ENCODE measurements at places on chromosomes 13 and 19. TPM values are rescaled to one million over a fixed set of nuclear protein-coding genes. Genes with fewer than 3 reads are reported as not detected.

- no peak for DNase-seq
These were observed 1221.1 kb downstream of the SLITRK1 start for GRCh38 chr13:82661126-82661525.

Gene ERVK3-1
- 131 TPM for total RNA-seq

Gene DACH1
- total RNA-seq, result 0.22 TPM

- DNase-seq, result no peak
These were observed 5.7 kb downstream of the CALM3 start for GRCh38 chr19:46606681-46607447.

DNA sequence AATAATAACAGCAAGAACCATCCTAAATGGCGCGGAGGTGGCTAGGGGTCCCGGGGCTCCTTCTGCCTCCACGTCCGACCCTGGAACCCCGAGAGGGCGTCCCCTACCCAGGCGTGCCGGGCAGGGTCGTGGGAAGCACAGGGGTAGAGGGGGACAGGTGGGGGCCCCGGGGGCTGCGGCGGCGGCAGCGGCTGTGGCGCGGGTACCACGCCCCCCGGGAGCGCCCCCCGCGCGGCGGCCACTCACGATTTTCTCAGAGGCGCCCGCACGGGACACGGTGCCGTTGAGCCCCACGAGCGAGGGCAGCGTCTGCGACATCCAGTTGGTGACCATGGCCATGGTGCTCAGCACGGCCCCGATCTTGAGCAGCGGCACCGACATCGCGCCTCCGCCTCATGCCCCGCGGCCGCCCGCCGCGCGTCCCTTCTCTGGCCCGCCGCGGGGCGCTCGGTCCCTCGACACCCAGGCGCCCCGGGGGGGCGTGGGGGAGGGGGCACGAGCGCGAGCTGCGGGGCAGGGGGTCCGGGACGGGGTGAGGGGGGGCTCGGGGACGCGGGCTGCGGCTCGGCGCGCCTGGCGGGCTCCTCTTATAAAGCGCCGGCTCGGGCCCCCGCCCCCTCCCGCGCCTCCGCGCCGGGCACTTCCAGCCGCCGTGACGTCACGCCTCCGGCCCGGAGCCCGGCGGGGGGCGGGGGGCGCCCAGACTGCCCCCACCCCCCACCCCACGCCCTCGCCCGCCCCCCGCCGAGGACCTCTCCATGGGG lies 22.9 kb downstream of the OLFM2 start:
- no peak for DNase-seq

DNA sequence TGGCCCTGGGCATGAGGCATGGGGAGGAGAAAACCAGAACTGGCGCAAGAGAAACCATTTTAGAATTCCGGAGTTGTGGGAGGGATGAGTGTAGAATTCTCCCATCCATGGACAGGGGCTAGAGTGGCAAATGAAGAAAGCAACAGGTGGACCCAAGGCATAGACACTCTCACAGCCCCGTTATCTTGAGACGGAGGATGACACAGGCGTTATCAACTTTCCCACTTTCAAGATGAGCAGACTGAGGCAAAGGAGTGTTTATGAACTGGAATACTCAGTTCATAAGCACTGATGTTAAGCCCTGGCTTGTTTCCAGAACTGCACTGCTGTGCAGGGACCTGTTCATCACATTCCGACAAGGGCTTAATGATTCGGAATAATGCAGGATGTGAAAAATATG lies 1.1 kb upstream of the GTF3A start:
- DNase-seq, result no peak

DNA sequence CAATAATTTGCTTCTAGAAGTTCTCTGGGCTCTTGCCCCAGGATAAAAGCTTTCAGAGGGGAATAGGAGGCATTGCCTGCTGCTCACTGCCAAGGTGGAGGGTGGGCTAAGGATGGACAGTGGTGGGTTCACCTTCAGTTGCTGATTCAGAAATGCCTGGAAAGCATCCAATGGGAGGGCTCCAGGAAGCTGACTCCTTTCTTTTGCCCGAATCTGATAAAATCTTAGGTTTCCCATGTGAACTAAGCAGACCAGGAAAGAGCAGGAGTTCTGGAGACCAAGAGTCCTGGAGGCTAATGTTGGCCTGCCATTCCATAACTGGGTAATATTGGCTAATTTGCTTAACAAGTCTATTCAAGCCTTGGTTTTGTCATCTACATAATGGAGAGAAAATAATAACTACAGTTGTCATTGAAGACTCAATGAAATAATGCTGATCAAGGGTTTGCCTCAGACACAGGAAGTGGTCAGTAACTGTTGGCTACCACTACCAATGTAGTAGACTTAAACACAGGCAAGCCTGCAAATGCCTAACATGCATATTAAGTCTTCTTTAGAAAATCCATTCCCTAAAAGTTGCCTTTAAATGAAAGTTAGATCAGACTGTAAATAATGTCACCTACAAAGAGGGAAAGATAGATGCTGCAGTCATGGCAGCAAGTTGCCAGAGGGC lies 528.4 kb upstream of the NBEA start:
- DNase-seq, result no peak

Gene EPSTI1
- 28.5 TPM for total RNA-seq

GRCh38 chr19:33797802-33798671 lies 1.4 kb downstream of the KCTD15 start:
- DNase-seq, result no peak

Gene ASPDH
- total RNA-seq, result not detected

DNA sequence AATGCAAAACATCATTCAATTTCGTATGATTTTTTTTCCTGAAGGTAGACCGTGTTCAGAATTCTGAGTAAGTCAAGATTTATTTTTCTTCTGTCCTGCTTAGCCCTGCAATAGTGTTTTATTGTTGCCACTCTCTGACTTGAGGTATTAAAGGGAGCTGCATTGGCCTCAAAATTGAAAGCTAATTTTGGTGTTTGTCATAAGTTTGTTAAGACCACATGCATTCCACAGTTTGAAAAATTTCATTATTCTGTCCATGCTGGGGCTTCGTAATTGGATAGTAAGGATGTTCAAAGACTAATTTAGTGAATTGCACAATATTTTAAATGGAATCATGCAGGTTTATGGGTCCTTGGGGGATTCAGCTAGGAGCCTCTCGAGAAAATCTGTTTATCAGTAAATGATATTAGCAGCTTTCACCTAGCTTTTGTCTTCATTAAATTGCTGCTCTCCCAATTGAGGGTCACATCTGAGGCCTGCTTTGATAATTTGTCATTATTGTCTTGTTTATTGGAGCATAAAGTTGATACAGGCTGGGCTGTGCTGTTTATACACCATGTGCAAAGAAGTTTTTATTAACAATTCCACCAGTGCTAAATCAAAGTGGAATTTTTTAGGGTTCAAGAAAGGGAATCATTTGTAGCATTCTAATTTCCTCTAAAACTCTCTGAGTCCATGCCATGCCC lies 339.8 kb upstream of the OBI1 start:
- DNase-seq, result no peak

DNA sequence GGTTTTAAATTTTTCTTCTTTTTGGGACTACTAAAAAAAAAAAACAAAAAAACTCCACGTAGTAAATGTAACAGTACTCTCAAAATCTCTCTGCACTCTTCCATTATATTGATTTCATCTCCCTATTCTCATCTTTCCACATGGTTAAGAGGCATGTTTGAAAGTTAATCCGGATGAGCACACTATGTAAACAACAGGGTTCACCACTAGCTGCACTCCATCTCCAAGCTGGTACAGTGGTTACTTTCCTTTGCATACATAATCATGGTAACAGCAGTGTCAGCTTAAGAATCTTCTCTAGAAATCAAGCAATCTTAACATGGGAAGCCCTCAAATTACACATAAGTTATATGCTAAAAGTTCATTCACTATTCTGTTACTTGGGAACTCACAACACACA lies 92.6 kb downstream of the MIPEP start:
- DNase-seq, result no peak

DNA sequence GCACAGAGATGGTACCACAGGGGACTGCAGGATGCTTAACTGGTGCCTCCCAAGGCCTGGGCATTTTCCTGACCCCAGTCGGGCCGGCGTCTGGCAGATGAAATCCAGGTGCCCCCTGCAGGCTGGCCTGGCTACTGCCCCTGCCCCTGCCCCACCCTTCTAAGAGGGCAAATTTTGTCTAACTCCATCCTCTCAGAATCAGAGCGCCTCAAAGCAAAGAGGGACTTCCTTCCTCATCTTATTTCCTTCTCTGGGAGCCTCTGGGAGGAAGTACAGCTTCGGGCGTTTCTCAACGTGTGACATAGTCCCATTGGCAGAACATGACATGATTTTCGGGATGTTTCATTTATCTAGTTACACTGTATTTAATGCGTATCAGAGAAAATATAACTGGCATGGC lies 2.7 kb downstream of the PRKACA start:
- DNase-seq, result no peak

Gene DCT
- 0.79 TPM for total RNA-seq

DNA sequence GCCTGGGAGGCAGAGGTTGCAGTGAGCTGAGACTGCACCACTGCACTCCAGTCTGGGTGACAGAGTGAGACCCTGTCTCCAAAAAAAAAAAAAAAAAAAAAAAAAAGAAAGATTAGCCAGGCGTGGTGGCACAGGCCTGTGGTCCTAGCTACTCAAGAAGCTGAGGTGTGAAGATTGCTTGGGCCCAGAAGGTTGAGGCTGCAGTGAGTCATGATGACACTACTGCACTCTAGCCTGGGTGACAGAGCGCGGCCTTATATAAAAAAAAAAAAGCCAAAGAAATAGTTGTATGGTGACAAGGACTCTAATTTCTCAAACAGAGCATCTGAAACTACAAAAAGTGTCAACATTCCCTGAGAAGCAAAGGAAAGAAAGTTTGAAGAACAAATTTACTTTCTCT lies 3.4 kb downstream of the PBX4 start:
- peak; percentile 55 for DNase-seq

- no peak for DNase-seq
These were observed 1.7 kb upstream of the SLC10A2 start for GRCh38 chr13:103067751-103068555.

Gene DDA1
- 37.3 TPM for total RNA-seq

Gene KIR2DL4
- 0.20 TPM for total RNA-seq

Gene MISP3
- 0.28 TPM for total RNA-seq

- no peak for DNase-seq
These were observed 3.8 kb downstream of the ZC3H4 start for GRCh38 chr19:47109541-47110375.

DNA sequence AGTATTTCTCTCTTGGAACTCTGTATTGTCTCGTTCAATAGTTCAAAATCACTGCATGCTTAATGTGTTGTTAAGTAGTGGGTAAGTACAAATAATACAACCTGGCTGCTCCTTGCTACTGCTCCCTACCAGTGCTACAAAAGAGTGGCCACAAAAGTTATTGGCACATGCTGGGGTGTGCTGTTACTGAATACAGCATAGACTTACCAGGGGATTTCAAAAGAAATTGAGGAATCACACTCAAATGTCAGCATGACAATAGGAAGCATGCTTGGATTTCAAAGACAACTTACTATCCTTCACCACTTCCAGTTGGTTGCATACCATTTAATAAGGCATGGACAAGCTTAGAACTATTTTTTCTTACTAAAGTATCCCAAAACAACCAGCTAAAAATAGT lies 1041.3 kb upstream of the SPRY2 start:
- DNase-seq, result no peak

GRCh38 chr19:8022275-8022674 lies 16.8 kb upstream of the ELAVL1 start:
- DNase-seq, result no peak

DNA sequence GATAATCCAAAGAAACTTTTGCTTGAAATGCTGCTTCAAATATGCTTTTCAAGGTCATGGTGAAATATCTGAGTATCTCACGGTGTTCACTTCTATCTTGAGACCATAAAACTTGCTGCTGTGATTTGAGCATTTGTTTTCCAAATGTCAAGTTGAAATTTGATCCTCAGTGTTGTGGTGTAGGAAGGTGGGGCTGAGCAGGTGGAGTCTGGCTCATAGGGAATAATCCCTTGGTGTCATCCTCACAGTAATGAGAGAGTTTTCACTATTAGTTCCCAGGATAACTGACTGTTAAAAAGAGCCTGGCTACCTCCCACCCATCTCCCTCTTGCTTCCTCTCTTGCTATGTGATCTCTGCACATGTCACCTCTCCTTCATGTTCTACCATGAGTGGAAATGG lies 858.0 kb upstream of the SLITRK5 start:
- no peak for DNase-seq

DNA sequence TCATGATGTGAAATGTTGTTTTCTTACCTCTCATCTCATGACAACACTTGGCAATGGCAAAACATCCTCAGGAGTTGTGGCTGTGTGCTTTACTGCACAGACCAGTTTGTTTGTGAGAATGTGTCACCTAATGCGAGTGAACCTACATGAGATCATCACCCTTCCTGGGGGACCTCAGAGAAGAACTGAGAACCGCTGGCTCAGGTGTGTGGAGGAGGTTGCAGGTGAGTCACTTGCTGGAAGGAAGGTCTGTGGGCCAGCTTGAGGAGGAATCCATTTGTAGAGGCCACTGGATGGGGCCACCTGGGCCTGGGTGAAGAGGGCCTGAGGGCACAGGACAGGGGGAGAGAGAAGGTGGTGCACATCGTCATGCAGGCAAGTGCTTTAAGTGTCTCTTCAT lies 3.0 kb upstream of the CEACAM1 start:
- no peak for DNase-seq

Gene NCAN
- total RNA-seq, result not detected

GRCh38 chr19:10044390-10044789 lies 31.1 kb downstream of the RDH8 start:
- DNase-seq, result no peak

Gene TFDP1
- 34.4 TPM for total RNA-seq

DNA sequence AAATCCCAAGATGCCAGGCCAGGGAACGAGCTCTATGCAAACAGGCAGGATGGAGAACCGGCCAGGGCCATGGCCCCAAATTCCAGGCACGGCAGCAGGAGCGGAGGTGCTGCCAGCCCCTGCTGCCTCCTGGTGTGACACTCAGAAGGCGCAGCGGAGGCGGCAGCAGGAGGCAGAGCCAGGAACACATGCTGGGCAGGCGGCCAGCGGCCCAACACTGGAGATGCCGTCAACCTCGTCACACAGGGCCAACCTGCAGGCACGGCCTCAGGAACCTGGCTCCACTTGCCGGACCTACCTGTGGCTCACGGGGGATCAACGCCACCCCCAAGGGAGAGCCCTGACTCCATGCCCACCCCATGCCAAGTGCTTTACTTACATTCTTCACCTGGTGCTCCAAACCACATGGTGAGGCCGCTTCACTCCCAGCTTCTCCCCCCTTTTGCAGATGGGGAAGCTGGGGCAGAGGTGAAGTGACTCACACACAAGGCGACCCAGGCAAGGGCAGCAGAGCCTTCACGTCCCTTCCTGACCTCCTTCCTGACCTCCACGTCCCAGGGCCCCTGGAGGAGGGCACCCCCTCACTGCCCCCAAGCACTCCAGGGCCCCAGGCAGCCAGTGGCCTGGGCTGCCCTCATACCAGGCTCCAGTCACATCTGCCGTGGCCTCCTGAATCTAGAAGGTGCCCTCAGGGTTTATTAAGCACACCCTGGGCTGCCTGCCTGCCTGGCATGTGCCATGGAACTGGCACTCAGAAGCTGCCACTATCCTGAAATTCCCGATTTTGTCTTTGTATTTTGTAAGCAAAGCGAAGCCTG lies 43.5 kb downstream of the GGACT start:
- DNase-seq, result no peak

- peak; percentile 47 for DNase-seq
These were observed 18.1 kb upstream of the LRP3 start for GRCh38 chr19:33175886-33176669.

GRCh38 chr19:13301627-13302334 lies 151.6 kb downstream of the IER2 start:
- DNase-seq, result no peak

- DNase-seq, result no peak
These were observed 136.8 kb downstream of the KATNAL1 start for GRCh38 chr13:30170569-30170968.
